GM18507 (cell line): ENCODE measurements at places on chromosomes 2 and 18.

GRCh38 chr2:62309465-62310091 is 113.7 kb downstream of the B3GNT2 start:
- DNase-seq, result no peak

DNA sequence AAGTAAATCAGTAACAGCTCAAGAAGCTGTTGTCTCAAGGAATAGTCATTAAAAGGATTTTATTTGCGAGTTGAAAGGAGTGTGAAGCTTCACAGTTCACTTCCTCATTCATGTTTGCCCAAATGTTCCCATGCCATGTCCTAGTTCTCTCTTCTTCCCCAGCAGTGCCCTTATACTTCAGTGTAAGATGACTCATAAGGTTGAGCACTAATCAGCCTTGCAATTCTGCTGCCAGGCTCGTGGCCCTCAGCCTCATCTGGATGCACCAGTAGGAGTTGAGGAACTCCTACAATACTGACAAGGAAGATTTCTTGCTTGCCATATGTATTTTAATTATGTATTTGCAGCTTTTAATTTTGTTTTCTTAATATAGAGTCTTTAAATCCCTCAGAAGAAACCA is 1980.4 kb downstream of the SUCLG1 start:
- DNase-seq, result no peak

DNA sequence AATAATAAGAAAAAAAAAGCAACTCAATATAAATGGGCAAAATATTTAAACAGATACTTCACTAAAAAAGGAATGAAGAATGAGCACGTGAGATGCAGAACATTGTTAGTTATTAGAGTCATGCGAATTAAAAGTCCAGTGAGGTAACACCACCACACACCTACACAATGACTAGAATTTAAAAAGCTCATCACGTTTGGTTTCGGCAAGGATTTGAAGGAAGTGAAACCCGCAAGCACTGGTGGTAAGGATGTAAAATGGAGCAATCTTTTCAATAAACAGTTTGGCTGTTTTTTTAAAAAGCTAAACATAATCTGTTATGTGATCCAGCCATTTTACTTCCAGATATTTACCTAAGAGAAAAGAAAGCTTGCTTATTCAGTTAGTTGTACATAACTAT is 1181.6 kb upstream of the CELF4 start:
- DNase-seq, result no peak

DNA sequence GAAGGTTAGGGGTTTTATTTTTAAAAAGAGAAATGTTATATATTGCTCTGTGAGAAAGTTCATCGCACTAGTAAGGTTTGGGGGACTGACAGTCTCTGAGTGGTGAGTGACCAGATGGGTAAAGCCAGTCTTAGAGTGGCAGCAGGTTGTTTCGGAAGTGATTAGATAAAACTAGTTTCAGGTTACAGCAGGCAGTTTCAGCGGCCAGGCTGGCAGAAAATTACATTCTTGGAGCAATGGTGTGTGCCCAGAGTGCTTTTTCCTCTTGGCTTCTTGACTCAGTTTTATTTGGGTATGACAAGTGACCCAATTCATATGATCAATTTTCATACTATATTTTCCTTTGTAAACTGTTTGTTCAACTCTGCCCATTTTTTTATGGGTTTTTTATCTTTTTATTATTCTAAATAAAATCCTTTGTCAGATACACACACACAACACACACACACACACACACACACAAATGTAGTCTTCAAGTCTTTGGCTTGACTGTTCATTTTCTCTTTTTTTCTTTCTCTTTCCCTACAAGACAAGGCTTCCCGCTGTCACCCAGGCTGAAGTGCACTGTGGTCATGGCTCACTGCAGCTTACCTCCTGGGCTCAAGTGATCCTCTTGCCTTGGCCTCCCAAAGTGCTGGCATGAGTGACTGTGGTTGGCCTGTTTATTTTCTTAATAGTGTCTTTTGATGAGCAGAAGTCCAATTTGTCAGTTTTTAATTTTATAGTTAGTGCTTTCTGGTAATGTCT is 30.9 kb downstream of the RALBP1 start:
- no peak for DNase-seq

- no peak for DNase-seq
Observed at GRCh38 chr2:218396688-218397462, 2.8 kb upstream of the CTDSP1 start.

DNA sequence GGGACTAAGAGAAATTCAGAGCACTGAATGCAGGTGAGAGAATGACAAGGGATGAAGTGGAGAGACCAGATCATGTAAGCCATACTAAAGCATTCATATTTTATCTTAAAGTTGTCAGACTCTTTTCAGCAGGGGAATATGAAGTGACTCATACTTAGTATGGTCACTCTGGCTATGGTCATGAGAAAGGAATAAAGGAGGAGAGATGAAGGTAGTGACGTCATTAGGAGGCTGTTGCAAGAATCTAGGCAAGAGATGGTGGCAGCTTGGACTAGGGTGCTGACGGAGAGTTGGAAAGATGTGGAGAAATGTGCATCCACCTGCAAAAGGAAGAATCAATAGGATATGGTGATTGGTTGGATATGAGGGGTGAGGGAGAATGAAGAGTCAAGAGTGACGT is 203.2 kb upstream of the ACVR2A start:
- no peak for DNase-seq

GRCh38 chr2:29195796-29196195 is 80.6 kb downstream of the CLIP4 start:
- no peak for DNase-seq

GRCh38 chr2:11042841-11043240 is 112.4 kb upstream of the SLC66A3 start:
- DNase-seq, result no peak

GRCh38 chr2:44242904-44243303 is 32.4 kb upstream of the SLC3A1 start:
- no peak for DNase-seq

- no peak for DNase-seq
Observed at GRCh38 chr2:3349211-3349693, 28.4 kb downstream of the EIPR1 start.

DNA sequence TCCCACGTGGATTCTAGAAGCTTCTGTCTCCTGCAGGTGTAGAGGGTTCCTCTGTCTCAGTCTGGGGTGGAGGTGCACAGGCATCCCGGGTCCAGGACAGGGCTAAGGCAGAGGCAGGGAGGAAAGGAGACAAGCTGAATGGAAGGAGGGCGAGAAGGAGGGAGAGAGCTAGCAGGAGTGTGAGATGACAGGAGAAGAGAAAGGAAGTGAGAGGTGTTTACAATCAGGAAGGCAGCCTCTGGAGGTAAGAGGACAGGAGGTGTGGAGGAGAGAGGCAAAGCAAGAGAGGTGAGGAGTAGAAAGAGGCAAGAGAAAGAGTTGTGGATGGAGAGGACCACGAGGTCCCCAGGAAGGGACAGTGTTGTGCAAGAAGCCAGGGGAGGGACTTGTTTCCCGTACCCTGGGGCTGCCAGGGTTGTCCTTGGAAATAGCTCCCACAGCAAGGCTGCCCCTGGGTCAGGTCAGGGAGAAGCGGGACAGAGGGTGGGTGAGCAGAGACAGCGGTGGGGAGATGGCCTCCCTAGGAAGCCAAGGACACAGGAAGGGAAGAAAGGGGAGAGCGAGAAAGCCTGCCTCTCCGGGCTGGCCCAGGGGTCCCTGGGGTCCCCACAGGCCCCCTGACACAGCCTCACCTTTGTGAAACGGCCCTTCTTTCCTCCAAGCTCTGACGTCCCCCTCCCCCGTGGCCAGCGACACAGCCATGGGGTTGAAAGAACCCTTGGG is 136.9 kb downstream of the CYP26B1 start:
- DNase-seq, result no peak

DNA sequence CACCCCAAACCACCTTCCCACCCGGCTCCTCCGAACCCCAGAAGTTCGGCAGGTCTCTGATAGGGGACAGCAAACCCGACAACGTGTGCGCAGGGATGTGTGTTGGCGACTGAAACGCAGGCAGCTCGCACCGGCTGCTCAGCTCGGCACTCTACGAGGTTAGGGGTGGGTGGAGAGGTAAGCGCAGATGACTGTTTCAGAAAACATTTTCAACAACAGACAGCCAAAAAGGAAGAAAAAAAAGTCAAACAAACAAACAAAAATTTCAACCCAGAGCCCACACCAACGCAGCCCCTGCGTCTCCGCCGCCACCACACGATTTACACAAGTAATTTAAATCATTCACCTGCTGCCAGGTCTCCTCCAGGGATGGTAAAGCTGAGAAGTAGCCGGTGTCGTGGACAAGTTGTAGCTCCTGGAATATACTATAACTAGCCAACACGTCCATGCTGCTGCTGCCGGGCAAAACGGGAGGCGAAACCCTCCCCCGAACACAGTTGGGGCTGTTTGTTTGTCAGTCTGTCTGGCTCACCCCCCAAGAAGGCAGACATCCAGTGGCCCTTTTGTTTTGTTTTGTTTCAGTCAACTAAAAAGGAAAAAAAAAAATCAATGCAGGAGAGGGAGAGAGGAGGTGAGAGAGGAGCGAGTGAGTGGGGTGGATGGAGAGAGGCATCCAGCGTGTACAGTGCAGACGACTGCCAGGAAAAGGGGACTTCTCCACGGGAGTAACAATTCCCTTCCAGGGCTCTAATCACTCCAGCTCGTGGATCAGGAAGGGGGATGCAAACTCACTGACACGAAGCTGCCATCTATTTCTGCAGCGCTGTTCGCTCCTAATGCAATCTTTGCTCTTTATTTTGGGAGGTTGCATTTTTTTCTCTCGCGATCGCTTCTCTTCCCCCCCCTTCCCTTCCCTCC is at the start of gene KLF7:
Gene KLF7 (minus strand): TSS at position 828 of the 918 bp plus-strand sequence. CDS start 380 bp downstream, at position 448.
- no peak for DNase-seq

DNA sequence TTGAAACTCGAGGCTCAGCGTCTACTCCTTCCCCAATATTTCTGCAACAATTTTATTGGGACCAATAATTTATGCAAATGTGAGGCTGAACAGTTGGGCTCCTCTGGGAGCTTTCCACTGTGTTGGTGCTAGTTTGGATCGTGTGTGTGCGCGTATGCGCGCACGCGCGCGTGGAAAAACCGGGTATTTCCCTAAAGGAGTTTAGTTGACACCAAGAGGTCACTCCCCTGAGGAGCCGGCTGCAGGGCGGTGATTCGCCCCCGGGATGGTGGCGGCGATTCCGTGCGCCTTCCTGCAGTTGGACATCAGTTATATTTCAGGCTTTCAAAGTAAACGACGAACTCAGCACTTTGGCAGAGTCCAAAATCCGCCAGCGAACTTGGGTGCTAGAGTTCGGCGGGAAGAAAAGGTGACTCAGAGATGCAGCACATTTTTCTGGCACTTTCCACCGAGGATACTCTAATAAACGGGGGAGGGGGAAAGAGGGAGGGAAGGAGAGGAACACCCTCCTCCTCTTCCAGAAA is 186.5 kb upstream of the FANCL start:
- no peak for DNase-seq

- DNase-seq, result no peak
Observed at GRCh38 chr2:162037886-162038285, 36.1 kb downstream of the DPP4 start.

GRCh38 chr2:234467289-234467688 is 29.6 kb downstream of the ARL4C start:
- DNase-seq, result no peak

- DNase-seq, result no peak
Observed at GRCh38 chr2:113157118-113157896, 16.5 kb upstream of the PSD4 start.

DNA sequence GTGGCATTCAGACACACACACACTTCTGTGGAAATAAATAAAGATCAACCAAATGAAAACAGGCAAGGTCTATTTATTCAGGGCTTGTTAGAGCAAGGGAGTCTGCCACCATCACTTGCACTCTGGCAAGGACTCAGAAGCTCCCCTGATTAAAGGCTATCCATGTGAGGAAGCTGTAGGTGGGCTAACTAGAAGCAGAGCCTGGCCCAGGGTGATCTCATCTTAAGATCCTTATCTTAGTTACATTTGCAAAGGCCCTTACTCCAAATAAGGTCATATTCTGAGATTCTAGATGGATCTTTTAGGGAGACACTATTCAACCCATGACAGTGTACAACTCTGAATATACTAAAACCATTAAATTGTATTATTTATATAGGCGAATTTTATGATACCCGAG is 190.0 kb upstream of the SRD5A2 start:
- no peak for DNase-seq

DNA sequence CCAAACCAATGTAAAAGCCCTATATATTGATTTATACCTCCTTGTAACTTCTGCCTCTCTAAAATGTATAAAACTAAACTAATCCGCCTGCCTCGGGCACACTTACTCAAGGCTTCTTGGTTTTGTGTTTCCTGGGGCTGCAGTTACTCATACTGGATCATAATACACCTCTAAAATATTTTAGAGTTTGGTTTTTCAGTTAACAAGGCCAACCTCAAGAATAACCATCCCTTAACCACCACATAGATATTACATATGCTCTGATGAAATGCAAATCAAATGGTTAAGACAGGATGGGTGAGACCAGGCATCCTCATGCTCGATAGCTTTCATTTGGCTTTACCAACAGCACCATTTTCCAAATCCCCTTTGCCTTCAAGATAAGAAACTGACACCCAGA is 46.4 kb downstream of the UXS1 start:
- DNase-seq, result no peak

- DNase-seq, result no peak
Observed at GRCh38 chr18:74392323-74392722, 64.8 kb downstream of the DIPK1C start.

DNA sequence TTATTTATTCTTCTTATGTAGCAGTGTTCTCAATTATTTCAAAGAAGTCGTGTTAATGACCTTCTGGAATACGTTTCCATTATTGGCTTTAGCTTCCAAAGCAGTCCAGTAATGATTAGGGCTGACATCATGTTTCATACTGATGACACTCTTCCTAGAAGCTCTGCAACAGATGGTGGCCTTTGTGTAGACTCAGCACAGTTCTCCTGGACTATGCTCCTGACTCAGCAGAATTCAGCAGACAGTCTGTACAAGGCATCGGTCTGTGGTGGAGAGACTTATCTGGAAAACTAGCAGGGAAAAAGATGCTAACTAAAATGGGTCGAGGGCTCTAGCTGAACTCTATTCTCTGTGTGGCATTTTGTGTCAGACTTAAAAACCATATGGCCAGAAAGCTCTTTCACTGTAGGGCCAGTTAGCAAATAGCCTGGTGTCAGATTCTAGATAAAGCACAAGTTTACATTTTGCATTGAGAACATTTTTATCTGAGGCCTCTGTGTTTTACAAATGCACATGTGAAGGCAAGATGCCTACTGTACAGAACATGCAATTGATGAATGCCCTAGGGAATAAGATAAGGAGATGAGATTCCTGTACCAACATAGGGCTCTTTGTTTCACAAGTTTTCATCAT is 35.1 kb downstream of the GULP1 start:
- DNase-seq, result no peak

DNA sequence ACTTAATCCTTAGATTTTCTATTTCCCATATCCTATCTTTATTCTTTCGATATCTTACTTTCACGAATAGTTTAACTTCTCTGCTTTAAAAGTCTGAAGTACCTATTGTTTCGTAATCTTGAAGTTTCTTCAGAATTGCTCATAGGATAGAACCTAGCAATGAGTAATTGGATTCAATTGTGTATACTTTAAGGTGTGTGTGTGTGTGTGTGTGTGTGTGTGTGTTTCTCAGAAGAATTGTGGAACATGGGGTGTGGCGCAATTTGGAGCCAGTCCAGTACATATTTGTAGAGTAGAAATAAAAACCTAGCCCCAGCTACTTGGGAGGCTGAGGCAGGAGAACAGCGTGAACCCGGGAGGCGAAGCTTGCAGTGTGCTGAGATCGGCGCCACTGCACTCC is 897.6 kb downstream of the BCL11A start:
- DNase-seq, result no peak

GRCh38 chr2:222943820-222944219 is 83.0 kb downstream of the ACSL3 start:
- no peak for DNase-seq

GRCh38 chr2:70510313-70510712 is 43.3 kb downstream of the TGFA start:
- no peak for DNase-seq

- no peak for DNase-seq
Observed at GRCh38 chr2:23381084-23381483, 3.9 kb upstream of the KLHL29 start.
